ENCODE measurements at places on chromosomes 6 and 20.
A peak's percentile ranks its signal among the peaks of the same experiment; 100 is the strongest.

DNA sequence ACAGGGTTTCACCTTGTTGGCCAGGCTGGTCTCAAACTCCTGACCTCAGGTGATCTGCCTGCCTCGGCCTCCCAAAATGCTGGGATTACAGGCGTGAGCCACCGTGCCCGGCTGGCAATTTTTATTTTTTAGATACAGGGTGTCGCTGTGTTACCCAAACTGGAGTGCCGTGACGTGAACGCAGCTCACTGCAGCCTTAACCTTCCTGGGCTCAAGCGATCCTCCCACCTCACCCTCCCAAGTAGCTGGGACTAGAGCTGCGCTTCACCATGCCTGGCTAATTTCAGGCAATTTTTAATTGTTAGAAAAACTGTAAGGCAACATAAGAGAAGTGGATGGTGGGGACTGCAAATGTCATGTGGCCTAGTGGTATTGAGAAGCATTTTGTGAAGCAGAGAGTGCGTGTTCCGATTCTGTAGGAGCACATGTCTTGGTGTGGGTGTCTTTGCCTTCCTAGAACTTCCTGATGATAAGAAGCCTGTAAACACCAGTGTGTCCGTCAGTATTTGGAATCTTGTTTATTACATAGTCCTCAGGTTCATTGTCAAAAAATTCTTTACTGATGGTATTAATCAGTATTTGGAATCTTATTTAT is 18.0 kb downstream of the JARID2 start:
- DNase-seq, result no peak

GRCh38 chr6:38528196-38528965 is 111.3 kb downstream of the BTBD9 start:
- no peak for DNase-seq

DNA sequence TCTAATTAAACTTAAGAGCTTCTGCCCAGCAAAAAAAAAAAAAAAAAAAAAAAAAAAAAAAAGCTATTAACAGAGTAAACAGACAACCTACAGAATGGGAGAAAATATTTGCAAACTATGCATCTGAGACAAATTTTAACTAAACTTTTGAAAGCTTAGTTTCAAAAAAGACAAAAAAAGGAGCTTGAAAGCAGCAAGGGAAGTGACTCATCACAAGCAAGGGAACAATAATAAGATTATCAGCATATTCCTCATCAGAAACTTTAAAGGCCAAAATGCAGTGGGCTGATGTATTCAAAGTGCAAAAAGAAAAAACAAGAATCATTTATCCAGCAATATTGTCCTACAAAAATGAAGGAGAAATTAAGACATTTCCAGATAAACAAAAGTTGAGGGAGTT is 158.6 kb downstream of the RNF144B start:
- DNase-seq, result no peak

GRCh38 chr20:60986506-60987156 is 265.4 kb upstream of the CDH4 start:
- no peak for DNase-seq

GRCh38 chr6:166903500-166903899 is 52.9 kb downstream of the RNASET2 start:
- DNase-seq, result no peak

GRCh38 chr20:61331543-61331942 is 79.5 kb downstream of the CDH4 start:
- no peak for DNase-seq

DNA sequence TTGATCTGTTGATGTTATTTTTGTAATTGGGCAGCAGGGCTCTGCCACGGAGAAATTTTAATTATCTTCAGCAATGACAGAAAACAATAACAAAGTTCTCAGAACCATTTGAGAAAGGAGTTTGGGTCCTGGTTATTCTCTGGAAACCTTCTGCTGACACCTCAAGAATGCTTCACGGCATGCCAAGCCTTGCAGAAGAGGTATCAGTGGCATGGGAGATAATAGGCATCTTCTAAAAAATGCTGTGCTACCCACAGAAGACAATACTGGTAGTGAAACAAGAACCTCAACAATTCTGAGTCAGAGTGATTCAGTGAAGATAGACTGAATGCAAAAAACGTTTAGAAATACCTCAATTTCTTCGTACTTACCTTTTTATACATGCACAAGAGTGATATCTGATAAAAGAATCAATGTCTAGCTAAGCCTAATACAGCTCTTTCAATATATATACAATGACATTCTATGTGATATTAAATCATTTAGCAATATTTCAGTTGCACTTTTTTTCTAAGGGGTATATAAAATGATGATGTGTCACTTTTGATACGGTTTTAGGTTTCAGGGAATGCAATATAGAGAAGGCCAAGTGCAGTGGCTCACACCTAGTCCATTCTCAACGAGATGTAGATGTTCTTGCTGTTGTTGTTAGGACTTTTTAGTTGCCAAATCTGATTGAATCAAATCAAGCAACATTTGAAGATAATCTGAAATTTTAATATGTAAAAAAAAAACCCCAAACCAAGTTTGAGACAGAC is 110.4 kb upstream of the COL21A1 start:
- peak; percentile 14 for DNase-seq

GRCh38 chr6:84078335-84078734 is 44.8 kb downstream of the MRAP2 start:
- no peak for DNase-seq

DNA sequence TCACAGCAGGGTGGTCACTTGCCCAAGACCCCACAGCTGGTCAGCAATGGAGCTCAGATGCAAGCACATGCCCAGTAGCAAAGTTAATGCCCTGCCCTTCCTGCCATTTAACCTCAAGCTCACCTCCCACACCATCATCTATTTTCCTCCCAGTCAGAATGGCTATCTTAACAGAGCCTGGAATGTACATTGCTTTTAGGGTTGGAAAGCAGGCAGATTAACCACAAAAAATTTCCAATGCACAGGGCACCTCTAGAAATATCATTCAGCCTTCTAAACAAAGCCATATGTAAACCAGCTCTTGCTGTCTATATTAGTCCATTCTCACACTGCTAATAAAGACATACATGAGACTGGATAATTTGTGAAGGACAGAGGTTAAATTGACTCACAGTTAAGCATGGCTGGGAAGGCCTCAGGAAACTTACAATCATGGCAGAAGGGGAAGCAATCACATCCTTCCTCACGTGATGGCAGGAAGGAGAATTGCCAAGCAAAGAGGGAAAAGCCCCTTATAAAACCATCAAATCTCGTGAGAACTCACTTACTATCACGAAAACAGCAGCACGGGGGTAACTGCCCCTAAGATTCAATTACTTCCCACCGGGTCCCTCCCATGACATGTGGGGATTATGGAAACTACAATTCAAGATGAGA is 106.9 kb downstream of the FYN start:
- peak; percentile 86 for DNase-seq

- DNase-seq, result peak; percentile 10
Measured at GRCh38 chr6:110188791-110189190, 8.6 kb downstream of the CDC40 start.

DNA sequence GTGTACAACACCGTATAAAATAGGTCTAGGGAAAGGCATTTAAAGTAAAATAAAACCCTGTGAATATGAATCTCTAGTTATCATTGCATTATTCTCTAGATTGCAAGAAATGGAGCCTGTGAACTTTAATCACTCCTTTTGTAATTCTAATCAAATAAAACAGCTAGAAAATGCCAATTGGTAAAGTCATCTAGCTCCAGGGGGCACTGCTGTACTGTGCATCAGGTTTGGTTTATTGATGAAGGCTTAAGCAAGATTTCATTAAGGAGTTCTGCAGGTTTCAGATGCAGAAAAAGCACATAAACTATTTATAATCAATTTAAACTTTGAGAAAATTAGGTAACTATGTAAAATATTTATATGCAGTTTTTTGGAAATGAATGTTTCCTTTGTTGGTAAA is 645.0 kb downstream of the PHF3 start:
- DNase-seq, result peak; percentile 37

- no peak for DNase-seq
Measured at GRCh38 chr6:22954749-22955385, 385.5 kb downstream of the HDGFL1 start.

DNA sequence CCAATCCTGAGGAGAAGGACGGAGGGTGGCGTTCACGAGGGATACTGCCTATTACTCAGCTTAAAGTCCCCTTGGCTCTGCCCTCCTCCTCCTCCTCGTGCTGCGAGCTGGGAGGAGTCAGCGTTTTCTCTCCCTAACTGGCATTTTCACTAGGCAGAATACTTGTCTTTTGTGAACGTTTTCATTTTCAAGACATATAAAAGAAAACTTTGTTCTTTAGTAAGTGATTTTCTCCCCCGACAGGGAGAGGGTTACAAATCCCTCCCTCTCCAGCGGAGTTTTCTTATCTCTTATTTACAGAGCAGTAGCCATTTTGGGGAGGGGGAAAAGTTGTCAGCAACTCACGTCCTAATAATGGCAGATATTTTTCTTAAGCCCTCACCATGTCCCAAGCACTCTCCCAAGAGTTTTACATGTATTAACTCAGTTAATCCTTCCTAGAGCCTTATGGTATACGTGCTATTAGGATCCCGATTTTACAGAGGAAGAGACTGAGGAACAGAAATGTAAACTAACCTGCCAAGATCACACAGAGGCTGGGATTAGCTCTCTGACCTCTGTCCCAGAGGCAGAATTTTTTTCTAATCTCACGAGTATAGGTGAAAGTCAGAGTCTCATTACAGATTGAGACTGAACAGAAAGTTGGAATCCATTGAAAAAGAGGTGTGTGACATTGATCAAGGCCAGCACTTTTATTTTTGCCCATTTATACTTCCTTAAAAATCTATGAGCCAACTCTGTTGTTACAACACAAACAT is 30.0 kb upstream of the ZNF217 start:
- peak; percentile 73 for DNase-seq

- no peak for DNase-seq
Measured at GRCh38 chr6:167470836-167471547, 146.1 kb downstream of the TTLL2 start.

DNA sequence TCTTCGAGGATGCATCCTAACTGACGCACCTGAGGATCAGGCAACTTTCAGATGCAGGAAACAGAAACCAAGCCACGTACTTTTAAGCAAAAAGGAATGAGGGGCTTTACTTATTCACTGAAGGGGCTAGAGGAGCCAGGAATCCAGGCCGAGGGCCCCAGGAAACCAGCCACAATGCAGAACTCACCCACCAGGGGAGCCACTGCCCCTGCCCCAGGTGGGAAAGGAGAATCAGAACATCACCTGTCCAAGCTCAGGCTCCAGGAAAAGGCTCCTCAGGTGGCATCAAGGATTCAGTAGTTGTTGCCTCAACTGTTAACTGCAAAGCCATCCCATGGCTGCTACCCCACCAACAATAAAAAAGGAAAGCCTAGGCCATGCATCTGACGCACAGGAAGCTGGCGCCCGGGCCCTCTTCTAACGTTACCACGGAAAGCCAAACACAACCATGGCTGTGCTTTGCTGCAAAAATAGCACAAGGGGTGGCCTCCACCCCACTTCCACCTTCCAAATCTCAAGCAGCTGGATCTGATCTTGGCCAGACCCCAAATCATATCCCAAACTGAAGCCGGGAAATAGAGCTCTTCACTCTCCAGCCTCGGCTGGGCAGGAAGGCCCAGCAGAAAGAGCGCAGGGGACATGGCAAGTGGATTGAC is 121.0 kb downstream of the PREX1 start:
- DNase-seq, result no peak

GRCh38 chr6:156780962-156781853 is 4.0 kb downstream of the ARID1B start:
- DNase-seq, result no peak

DNA sequence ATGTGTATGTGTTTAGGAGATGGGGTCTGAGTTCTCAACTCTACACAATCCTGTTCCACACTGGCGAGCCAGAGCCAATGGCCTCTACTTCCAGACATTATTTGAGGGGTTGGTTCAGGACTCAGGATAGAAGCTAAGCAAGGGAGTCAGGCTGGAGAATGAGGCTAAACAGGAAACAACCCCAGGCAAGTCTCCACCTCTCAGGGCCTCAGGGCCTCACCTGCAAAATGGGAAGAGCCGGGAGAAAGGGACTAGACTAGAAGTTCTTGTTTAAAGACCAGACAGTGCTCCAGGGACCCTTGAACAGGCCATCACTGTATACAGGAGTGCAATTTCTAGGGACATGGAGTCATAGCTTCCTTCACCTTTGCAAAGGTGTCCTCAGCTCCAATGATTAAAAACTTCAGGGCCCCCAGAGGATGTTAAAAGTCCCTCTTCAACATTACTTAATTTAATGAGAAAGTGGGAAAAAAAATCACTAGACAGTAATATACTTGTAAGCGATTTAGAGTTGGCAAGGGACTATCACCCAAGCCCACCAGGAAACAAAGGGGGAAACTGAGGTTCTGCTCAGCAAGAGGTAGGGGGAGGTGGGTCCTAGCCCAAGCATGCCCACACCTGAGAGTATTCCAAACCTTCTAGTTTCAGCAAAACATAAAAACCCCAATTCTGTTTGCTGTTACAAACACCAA is 41.7 kb downstream of the ZMYND8 start:
- no peak for DNase-seq

DNA sequence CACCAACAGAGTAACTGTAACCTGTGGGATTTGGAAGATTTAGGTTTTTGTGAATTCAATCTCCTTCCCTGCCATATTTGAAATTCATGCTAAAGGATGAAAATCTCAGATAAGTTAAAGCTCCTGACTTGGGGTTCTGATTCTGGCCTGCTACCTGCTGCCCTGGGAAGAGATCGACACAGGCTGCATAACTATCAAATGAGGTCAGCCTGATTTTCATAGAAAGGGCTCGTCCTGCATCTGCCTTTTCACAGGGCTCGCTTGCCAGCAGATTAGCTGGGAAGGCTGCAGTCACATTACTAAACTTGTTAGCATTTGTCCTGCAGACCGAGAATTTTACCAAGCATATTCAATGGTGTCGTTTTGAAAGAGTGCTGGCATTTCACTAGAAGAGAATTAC is 14.6 kb downstream of the GCLC start:
- peak; percentile 49 for DNase-seq

GRCh38 chr6:111759836-111760785 is 113.1 kb downstream of the FYN start:
- DNase-seq, result peak; percentile 93

DNA sequence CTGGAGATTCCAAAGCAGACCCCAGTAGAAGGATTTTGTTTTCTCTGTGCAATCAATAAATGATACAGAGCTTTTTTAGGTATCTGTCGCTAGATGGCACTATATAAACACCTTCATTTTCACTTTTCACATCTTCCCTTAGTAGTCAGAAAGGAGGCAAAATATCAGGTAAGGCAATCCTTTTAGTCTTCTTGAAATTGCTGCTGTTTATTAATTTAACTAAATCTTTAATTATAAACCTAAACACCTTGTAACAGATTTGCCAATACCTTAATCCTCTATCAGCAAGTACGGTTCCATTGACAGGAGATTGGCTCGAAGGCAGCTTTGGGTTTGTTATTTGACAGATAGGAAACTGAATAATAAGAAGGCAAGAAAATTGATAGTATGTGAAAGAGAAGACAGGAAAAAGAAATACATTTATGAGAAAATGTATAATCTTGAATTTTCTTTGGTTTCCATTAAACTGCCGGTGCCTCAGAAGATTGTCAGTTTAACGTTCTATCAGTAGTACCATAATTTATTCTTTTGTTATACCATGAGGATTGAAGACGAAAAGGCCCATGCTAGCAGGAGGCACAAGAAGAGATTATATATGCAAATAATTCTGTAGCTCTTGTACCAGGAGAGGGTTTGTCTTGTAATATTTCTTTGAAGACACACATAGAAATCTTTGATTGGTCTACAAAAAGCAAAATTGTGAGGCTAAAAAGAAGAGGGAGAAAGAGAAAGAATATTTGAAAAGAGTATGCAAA is 23.5 kb upstream of the IBTK start:
- DNase-seq, result peak; percentile 52
